ENCODE measurements at places on chromosomes 12 and 14.
A peak's percentile ranks its signal among the peaks of the same experiment; 100 is the strongest.

DNA sequence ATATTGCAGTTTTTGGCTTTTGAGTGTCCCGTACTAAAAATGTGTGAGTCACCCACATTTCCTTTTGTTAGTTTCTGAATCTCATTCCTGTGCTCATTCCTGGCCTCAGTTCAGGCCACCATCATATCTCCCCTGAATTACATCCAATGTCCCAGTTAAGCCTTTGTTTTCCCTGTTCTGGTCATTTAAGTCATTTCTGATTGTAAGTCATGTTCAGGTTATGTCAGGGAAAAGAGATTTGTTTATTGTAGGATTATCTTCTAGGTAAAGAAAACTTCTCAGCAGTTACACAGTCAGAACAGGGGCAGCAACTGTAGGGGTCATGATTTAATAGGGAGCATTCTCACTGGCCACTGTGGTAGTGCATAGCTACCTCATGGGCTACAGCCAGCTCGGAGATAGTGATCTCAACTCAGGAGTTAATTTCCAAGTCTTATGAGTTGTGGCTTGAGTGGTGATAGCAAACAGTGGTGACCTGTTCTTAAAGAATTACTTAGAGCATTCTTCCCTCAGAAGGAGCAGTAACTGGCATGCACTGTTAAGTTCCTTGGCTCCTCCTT lies 6.7 kb downstream of the DDX47 start:
- DNase-seq = no peak

DNA sequence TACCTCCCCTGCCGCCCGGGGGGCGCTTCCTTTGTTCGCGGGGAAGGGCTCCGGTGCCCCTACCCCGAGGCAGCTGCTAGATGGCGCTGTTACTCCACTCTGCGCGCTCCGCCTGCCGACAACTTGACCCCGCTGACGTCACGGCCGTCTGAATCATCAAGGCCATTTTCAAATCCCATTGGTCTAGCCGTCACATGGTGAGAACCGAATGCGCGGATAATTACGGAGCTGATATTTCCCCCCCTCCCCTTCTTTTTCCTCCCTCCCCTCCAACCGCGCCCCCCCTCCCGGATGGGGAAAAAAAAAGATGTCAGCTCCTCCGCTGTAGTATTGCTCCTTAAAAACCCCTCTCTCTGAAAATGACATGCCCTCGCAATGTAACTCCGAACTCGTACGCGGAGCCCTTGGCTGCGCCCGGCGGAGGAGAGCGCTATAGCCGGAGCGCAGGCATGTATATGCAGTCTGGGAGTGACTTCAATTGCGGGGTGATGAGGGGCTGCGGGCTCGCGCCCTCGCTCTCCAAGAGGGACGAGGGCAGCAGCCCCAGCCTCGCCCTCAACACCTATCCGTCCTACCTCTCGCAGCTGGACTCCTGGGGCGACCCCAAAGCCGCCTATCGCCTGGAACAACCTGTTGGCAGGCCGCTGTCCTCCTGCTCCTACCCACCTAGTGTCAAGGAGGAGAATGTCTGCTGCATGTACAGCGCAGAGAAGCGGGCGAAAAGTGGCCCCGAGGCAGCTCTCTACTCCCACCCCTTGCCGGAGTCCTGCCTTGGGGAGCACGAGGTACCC lies at the start of gene HOXC10:
HOXC10 (plus strand) TSS at position 246 of the 791 bp plus-strand sequence; CDS start at position 360, 114 bp downstream.
- peak; percentile 59 for DNase-seq

DNA sequence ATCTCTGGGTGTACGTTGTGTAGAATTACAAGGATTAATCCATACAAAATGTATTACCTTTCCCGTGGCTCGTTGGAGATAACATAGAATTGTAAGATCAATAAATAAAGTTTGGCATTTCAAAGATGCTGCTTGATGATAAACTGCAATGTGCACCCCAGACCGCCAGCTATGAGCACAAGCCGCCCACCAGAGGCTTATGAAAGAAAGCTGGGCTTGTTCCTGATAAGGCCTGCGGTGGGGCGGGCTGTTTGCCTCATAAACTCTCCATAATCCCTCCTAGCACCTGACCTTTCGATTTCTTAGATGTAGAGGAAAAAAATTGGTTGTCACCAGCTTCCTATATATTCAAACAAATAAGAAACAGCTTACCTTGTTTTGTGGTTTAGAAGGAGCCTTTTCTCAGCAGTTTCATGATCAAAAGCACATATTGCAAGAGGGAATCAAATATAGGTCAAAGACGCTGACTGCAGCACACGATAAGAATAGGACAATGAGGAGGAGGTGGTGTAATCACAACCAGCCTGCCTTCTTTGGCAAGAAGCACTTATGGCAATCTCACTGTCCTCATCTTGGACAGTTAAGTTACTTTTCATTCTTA lies 293.6 kb downstream of the RMST start:
- DNase-seq = no peak

- no peak for DNase-seq
These were observed 21.0 kb downstream of the PAH start for GRCh38 chr12:102896067-102896466.

DNA sequence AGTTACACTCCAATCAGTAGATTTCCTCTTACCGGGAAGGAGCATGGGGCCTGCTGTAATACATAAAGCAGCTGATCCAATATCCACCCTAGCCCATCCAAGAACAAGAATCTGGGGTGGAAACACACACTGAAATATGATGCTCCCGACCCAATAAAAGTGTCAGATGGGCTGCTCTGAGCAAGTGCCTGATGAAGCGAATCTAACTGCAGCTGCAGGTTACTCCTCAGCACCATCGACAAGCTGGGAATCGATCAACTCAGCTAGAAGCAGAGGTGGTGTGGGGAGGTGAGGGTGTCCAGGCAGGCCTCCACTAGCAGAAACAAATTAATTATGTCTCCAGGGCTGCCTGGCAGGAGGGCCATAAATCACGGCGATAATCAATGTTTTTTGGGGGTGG lies 64.0 kb upstream of the WSCD2 start:
- DNase-seq = no peak

GRCh38 chr12:31591380-31591901 lies 505 bp upstream of the DENND5B start:
- no peak for DNase-seq

DNA sequence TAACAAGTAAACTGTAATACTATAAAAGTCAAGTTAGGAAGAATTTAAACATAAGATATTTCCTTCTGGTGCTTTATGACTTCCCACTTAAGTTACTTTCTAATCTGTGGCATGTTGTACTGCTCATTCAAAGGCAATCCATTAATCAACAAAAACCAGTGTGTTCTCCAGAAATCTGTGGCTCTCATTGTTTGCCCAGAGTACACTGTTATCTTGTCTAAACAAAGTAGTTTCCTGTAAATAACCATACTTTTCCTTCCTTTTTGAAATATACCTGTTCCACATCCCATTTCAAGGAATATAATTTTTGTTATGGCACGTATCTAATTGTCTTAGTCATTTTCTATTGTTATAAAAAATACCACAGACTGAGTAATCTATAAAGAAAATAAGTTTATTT lies 184.1 kb downstream of the CCER1 start:
- DNase-seq = no peak

DNA sequence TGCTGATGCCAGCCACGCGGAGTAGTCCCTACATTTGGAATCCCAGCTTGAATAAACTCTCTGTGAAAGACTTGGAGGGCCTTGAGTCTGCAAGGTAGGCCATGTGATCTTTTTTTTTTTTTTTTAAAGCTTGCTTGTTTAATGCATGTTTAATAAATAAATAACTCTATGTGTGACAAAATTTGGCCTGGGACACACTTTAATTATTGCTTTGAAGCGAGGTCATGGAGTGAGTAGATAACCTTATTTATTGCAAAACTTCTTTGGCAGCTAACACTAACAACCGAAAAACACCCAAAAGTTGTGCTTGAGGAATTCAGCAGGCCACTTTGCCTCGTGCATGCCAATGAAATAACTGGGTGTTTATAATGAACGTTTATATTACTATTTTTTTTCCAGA lies 382.2 kb downstream of the FLRT2 start:
- no peak for DNase-seq

All from left ventricle myocardium inferior (tissue), 1 donor.